ENCODE measurements at places on chromosomes 12 and 14.

GRCh38 chr14:104523546-104523935 is 56.0 kb upstream of the C14orf180 start:
- no peak for DNase-seq

- DNase-seq = no peak
These were observed 42.3 kb downstream of the NPAS3 start for GRCh38 chr14:32980902-32981501.

- DNase-seq = no peak
These were observed 18.9 kb downstream of the ITPK1 start for GRCh38 chr14:93096691-93097322.

- no peak for DNase-seq
These were observed 161.8 kb downstream of the SRGAP1 start for GRCh38 chr12:64006211-64006825.

DNA sequence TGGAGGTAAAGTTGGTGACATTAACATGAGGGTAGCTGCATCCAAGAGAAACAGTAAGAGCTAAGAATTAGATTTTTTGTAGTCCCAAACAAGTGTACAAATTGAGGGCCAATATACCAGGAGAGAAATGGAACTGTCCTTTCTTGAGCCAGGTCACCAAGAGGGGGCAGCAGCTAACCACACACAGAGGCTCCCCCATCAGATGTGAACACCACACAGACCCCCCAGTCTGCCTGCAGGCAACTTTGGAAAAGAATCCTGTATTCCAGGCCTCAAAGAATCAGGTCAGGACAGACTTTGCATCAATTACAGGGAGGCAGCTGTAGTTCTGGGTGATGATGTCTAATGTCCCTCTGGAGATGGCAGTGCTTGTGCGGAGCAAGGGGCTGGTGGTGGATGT is 77.9 kb downstream of the SPTB start:
- no peak for DNase-seq

GRCh38 chr12:51028126-51028812 is 2.1 kb upstream of the SLC11A2 start:
- no peak for DNase-seq

- no peak for DNase-seq
These were observed 52.6 kb downstream of the SYNE2 start for GRCh38 chr14:63905370-63905769.

DNA sequence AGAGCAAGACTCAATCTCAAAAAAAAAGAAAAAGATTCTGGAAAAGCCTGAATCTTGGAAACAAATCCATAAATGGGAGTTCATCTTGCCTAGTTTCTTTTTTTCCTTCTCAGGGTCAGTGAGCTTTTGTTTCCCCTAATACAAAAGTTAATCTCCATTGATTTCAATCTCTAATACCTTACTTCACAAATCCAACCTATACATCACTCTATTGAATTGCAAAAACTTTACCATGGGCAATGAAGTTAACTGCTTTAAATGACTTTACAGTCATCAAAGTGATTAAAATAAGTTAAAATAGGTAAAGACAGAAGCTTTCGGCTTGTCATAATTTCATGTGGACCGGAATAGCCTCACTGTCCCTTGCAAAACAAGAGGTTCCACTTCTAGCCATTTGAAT is 1012.7 kb upstream of the SEL1L start:
- DNase-seq = no peak

- no peak for DNase-seq
These were observed 171.1 kb downstream of the PRKCH start for GRCh38 chr14:61492474-61492873.

Measured in chondrocyte (in vitro differentiated cells).